Stromal cell of bone marrow (primary cell): ENCODE measurements at places on chromosomes 4 and X.

- DNase-seq, result peak; percentile 11
Observed at GRCh38 chrX:70664726-70665125, 220.1 kb downstream of the DLG3 start.

DNA sequence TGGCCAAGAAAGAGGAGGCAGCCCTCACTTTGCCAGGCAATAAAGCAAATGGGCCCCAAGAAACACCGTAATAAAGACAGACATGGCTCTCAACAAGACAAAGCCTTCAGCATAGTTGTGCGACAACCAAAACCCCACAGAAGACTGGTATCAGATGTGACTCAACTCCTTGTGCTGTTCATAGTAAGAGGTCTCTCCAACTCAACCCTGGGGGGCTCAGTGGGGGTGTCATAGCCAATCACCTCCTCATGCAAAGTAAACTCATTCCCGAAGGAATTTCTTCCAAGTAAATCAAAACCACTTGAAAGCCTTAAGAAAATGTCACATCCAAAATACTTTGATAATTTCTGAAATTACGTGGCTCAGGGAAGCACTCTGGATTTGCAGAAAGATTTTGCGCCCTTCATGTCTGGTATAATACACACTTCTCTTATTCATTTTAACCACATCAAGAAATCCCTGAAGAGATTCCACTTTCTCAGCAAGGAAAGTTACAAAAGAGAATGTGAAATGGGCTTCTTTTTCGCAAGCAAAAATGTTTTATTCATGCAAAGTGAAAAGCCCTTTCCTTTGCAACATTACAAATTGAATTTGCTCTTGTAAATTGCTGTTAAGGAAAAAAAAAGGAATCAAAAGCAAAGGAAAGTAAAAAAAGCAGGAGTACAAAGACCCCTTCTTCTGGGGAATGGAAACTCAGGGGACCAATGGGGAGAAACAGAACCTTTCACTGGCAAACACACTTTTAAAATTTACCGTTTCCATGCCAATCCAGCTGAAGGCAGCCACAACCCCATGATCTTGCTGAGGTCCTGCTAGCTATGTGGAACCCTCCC lies 137.4 kb downstream of the NSUN7 start:
- DNase-seq, result no peak

GRCh38 chr4:140568507-140569306 lies at the start of gene UCP1:
UCP1 (minus strand) TSS chr4:140568961; CDS start chr4:140568729, 232 bp downstream.
- no peak for DNase-seq

DNA sequence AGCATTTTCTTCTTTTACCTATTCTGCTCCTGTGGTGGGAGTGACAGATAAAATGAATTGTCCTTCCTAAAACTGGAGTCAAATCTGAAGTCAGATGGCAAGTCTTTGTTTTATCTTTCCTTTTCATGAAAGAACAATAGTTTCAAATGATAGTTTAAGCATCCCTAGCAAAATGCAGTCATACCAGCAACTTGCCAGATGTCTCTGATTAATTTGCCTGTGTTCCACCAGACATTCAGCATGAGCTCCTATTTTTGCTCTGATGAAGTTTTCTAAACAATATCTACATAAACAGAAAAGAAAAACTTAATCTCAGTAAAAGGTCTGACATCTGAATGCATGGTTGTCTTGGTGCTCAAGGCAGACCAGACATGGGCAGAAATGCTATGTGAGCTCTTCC lies 15.2 kb downstream of the PRKG2 start:
- DNase-seq, result no peak

- DNase-seq, result no peak
Observed at GRCh38 chr4:147582386-147583060, 34.7 kb upstream of the TMEM184C start.

GRCh38 chrX:44082829-44083228 lies 109.6 kb upstream of the NDP start:
- DNase-seq, result no peak

GRCh38 chr4:44996276-44996845 lies 270.0 kb upstream of the GNPDA2 start:
- no peak for DNase-seq

GRCh38 chr4:8608714-8609391 lies 16.3 kb downstream of the CPZ start:
- no peak for DNase-seq

GRCh38 chr4:129748991-129749390 lies 653.0 kb downstream of the C4orf33 start:
- DNase-seq, result no peak

- no peak for DNase-seq
Observed at GRCh38 chr4:156677131-156677531, 294.5 kb downstream of the PDGFC start.

GRCh38 chr4:120281581-120281980 lies 214.9 kb upstream of the MAD2L1 start:
- no peak for DNase-seq

DNA sequence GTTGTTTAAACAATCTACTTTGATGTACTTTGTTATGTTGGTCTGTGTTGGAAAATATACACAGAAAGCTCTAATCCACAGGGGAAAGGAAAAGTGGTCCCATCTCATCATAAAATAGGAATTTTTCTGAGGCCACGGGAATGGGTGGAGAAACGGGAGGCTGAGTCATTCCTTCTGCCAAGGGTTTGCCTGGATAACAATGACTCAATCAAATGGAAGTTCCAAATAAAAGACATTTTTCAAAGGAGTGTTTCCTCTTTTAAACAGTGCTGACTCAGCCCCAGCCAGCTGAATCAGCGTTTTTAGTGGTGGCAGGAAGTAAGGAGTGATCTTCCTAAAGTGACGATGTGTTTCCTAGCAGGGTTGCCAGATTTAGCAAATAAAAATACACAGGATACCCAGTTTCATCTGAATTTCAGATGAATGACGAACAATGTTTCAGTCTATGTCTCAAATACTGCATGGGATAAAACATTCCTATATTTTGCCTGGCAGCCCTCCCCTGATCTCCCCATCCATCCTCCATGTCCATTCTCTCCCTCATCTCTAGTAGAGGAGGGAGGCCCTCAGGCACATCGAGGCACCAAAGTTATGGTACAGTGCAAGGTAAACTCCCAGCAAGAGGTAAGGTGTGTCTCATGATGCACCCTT lies 345.4 kb upstream of the GATB start:
- DNase-seq, result peak; percentile 99

GRCh38 chr4:25883565-25883964 lies 20.8 kb upstream of the SEL1L3 start:
- no peak for DNase-seq

DNA sequence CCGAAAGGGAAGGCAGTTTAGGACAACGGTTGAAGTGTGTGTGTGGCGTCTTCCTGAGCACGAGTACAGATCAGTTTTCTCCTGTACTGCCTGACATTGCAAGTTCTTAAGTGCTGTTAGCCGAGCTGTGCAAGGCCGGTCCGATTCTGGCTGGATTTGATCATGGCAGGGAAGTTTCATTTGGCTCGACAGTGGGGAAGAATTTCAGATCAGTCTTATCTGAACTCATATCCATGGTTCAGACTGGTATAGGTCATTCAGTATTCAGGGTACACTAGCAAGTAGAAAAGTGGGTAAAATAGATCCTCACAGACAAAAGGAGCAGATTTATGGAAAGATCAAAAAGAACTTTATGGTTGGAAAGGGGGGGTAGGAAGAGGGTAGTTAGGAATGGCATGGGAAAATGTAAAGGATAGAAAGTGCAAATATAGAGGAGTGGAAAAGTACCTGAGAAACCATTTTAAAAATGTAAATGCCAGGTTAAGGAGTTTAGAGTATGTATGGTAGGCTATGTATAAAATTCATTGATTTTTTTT lies 716 bp downstream of the THAP9 start:
- no peak for DNase-seq

DNA sequence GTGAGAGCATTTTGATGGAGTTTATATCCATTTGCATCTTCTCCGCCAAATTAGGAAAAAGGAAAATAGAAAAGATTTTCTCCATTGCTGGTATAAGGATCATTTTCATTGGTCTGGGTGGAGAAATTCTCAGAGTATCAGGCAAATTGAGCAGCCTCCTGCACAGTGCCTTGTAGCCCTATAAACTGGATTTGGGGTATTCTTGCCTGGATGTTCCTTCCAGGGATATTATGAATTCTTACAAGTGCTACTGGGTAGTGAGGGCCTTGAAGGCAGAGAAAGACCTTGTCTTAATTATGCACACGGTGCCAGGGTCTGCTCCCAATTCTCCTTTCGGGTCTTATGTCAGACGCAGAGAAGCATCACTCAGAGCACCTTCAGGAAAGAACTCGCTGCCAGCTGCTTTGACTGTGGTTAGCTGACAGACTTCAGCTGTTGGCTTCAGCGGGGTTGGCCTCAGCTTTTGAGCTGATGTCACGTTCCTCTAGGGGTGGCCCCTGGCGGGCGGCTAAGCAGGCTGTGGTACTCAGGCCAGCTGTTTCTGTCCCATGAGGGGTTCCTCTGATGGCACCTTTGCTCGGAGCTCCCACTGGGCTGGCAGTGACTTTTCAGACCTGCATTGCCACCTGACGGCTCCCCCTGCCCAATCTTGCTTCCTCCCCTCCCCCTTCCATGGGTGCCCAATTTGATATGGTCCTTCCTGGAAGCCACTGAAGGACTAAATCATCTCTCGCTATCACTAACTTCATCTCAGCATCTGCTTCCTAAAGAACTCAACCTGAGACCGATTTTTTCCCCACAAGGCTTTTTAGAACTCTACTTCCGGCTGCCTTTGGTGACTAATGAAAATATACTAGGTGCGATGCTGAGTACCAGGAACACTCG lies 519.5 kb downstream of the BCOR start:
- no peak for DNase-seq

- no peak for DNase-seq
Observed at GRCh38 chrX:42933187-42933586, 155.2 kb upstream of the PPP1R2C start.

DNA sequence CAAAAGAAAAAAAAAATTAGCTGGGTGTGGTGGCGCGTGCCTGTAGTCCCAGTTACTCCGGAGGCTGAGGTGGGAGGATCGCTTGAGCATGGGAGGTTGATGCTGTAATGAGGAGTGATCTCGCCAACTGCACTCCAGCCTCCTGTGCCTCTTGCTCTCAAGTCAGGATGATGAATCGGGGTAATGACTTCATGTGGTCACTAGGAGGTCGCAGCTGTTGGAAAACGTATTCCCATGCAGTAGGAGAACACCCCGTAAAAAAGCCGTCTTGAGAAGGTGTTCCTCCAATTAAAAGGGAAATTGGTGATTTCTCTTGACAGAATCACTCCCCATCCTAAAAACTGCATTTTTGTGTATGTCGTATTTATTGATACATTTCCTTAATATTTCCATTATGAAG lies 2.2 kb downstream of the CCNB3 start:
- DNase-seq, result no peak
